HTR-8/SVneo (cell line): ENCODE measurements at places on chromosomes 5 and 9.

- no peak for DNase-seq
Observed at GRCh38 chr5:165576678-165577275, 2071.4 kb downstream of the MAT2B start.

GRCh38 chr9:84502066-84502465 is 161.5 kb upstream of the SLC28A3 start:
- no peak for DNase-seq

GRCh38 chr9:96217294-96217707 is 84.7 kb downstream of the HSD17B3 start:
- DNase-seq: no peak

DNA sequence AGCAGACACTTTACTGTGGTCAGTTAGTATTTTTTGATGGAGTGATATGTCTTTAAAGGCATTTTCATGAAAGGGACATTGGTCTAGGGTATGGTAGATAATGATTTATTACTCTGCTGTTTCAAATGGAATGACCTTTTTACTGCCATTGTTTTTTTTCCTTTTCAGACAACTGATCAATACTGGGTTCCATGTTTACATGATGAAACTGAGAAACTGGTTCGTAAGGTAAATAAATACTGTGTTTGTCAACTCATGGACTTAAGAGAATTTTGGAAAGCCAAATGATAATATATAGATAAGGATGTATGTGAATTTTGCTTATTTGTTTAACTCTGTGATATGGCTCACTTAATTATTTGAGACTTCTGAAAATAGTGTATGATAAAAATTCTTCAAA is 35.5 kb downstream of the VPS13A start:
- DNase-seq: no peak

DNA sequence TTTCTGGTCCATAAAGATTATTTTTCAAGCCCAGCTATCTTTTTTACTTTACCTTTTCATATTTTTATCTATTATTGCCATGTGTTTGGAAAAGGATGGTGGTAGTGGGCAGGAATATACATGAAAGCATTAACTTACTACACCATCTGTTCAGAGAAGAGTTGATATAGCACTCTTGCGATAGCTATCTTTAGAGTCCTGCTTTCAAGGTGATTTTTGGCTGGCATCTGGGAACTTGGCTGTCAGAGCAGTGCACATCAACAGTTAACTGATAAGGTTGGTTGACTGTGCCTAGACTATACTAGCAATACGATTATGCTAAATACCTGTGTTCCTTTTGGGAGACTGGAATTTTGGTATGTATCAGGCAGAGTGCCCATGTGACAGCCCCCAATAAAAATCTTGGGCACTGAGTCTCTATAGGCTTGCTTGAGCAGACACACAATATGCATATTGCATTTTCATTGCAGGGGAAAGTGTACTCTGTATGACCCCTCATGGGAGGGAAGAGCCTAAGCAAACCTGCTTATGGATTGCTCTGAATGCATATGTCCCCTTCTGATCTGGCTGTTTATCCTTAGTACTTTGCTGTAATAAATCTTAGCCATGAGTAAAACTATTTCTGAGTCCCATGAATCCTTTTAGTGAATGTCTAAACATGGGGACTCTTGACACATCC is 227.6 kb upstream of the C9orf72 start:
- no peak for DNase-seq

- no peak for DNase-seq
Observed at GRCh38 chr5:137206030-137206715, 293.0 kb downstream of the SPOCK1 start.

- no peak for DNase-seq
Observed at GRCh38 chr9:7150153-7150890, 392.5 kb downstream of the KDM4C start.

DNA sequence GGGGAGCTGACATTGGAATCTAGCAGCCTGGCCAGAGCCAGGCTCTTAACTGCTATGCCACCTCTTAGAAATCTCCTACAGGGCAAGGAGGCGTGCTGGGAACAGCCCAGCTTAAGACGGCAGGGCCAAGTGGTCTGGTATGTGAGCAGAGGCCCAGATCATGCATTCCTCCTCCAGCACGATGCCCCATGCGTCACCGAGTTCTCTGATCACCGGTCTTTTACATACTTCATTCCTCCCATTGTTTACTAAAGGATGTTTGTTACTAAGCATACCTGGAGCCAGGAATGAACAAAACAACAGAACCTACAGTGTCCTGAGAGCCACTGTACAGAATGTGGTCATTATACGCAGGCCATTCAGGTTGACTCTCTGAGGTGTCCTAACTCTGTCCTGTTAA is 73.8 kb downstream of the TRIO start:
- DNase-seq: no peak

GRCh38 chr5:122130152-122130551 is 806 bp downstream of the ZNF474 start:
- no peak for DNase-seq

- DNase-seq: no peak
Observed at GRCh38 chr9:126947529-126947928, 32.9 kb downstream of the RALGPS1 start.
